ENCODE measurements at places on chromosomes 2 and 18. TPM values are rescaled to one million over a fixed set of nuclear protein-coding genes. Genes with fewer than 3 reads are reported as not detected.

DNA sequence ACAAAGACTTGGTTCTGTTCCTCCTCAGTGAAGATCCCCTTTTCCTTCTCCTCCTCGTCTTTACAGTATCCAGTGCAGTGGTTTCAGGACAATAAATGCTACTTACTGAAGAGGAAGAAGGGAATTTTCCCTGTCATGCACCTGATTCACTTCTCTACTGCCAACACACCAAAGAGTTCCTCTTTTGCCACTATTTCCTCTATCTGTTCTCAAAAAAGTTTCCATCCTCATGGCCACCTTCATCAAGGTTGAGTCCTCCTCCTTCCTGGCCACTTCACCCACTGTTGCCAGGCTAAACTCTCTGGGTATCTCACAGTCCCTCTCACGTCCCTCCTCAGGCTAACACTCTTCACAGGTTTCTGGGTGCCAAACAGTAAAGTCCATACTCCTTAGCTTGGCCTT, 41.7 kb downstream of the PLEKHM3 start:
- DNase-seq: no peak
- no peaks in the 10 kb centered on the region for H3K27me3 ChIP-seq
- H3K4me3 ChIP-seq: no peak overlapping the region
- no peak overlapping the region for H3K27ac ChIP-seq
- H3K36me3 ChIP-seq: no peaks in the 10 kb centered on the region

DNA sequence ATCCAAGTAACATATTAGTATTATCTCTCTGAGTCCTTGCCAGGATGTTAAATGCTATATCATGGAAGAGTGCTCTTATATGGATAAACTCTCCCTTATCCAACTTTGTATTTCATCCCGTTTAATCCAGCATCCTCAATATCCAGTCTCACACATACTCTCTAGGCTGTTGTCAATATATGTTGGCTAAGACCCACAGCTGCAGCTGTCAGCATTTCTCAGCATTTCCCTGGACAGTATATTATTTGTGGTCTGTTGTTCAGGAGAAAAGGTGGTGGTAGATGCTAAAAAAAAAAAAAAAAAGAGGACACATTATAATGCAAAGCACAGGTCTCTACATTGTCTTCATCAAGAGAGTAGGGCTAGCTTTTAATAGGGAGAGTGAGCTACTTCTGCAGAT, 1368.0 kb upstream of the ZEB2 start:
- H3K4me3 ChIP-seq: no peak overlapping the region
- H3K27me3 ChIP-seq: no peaks in the 10 kb centered on the region
- no peaks in the 10 kb centered on the region for H3K36me3 ChIP-seq
- no peak for DNase-seq
- no peaks in the 10 kb centered on the region for H3K4me1 ChIP-seq

- H3K4me3 ChIP-seq: no peak overlapping the region
- no peak overlapping the region for H3K27ac ChIP-seq
- H3K4me1 ChIP-seq: no peaks in the 10 kb centered on the region
- DNase-seq: no peak
- H3K27me3 ChIP-seq: no peaks in the 10 kb centered on the region
- no peaks in the 10 kb centered on the region for H3K36me3 ChIP-seq
These were observed 47.7 kb downstream of the MYOM1 start for GRCh38 chr18:3172097-3172496.

- no peaks in the 10 kb centered on the region for H3K36me3 ChIP-seq
- H3K27ac ChIP-seq: peak overlapping the region; percentile 61
- H3K4me1 ChIP-seq: peaks cover 16% of the 10 kb centered on the region
- DNase-seq: peak; percentile 77
- H3K27me3 ChIP-seq: no peaks in the 10 kb centered on the region
These were observed 30.6 kb upstream of the GPD2 start for GRCh38 chr2:156405586-156405985.

- peak; percentile 21 for DNase-seq
- H3K27me3 ChIP-seq: no peaks in the 10 kb centered on the region
- peak overlapping the region; percentile 40 for H3K27ac ChIP-seq
- H3K36me3 ChIP-seq: peaks cover 20% of the 10 kb centered on the region
- no peaks in the 10 kb centered on the region for H3K4me1 ChIP-seq
- H3K4me3 ChIP-seq: no peak overlapping the region
These were observed 49.9 kb upstream of the TXNDC2 start for GRCh38 chr18:9835825-9836224.

The FAM110C gene
- 2.8 TPM for total RNA-seq

The ACVR1C gene
- 1.6 TPM for total RNA-seq

The IL1F10 gene
- total RNA-seq: not detected

The VWA3B gene
- not detected for total RNA-seq

Data from left lung (tissue), 14 donors.